Cerebellar nuclear complex (tissue), 1 donor: ENCODE measurements at places on chromosomes 6 and 20.

DNA sequence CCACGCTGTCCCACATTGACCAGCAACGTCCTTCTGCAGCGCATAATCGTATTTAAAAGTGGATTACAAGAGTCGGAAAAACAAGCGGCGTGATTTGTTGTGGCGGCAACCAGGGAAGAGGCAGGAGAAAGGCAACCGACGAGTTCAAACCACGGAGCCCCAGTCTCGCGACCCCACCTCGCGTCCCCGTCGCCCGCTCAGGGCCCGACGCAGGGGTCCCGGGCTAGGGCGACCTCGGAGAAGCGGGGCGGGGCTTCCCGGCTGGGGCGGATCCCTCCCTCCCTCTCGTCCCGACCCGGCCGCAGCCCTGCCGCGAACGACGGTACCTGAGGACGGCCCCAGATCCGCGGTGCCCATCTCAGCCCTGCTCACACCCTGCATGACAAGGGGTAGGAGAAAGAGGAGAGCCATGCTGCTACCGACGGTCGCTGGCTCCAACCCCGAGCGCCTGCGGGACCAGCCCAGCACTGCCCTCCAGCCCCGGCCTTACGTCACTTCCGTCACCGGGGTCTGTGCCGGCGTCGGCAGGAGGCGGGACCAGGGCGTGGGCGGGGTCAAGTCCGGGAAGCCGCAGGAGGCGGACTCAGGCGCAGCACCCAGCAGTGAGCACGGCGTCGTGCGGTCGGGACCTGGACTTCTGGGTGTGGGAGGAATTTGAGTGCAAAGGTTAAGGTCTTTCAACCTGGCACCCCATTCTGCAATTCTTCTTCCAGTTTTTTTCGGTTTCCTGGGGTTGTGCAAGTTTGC lies at the start of gene IFNGR1:
Gene IFNGR1 (minus strand): TSS at position 469 of the 747 bp plus-strand sequence. CDS start 58 bp downstream, at position 411.
- peak; percentile 62 for DNase-seq

DNA sequence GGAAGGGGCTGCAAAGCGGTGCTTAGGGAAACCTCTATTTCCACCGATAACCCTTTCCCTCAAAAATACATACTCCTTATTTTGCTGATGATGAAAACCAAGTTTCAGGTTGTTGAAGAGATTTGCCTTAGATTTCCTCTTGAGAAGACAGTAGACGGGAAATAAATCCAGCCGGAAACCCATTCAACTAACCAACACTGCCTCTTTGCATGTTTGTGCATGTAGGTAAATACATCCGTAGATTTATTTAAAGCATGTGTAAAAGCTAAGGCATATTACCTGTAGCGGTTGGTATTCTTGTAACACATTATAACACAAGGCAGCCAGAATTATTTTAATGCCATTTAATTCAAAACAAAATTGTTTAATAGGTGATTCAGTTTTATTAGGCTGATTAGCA lies 136.3 kb upstream of the SLC22A23 start:
- no peak for DNase-seq

GRCh38 chr20:1823450-1823844 lies 71.8 kb upstream of the SIRPA start:
- no peak for DNase-seq

DNA sequence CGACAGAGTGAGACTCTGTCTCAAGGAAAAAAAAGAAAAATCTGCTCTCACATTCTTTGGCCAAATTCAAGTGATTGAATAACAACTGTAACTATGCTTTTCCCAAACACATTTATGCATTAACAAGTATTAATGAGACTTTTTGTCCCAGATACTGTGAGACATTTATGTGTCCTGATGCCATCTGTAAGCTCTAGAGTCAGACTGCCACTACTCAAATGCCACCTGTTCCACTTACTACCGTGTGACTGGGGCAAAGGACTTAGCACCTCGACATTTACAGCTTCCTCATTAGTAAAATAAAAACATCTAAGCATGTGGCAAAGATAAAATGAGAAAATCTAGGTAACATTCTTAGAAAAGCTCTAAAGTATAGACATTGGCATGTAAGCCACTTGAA lies 178.1 kb upstream of the MARCKS start:
- no peak for DNase-seq

DNA sequence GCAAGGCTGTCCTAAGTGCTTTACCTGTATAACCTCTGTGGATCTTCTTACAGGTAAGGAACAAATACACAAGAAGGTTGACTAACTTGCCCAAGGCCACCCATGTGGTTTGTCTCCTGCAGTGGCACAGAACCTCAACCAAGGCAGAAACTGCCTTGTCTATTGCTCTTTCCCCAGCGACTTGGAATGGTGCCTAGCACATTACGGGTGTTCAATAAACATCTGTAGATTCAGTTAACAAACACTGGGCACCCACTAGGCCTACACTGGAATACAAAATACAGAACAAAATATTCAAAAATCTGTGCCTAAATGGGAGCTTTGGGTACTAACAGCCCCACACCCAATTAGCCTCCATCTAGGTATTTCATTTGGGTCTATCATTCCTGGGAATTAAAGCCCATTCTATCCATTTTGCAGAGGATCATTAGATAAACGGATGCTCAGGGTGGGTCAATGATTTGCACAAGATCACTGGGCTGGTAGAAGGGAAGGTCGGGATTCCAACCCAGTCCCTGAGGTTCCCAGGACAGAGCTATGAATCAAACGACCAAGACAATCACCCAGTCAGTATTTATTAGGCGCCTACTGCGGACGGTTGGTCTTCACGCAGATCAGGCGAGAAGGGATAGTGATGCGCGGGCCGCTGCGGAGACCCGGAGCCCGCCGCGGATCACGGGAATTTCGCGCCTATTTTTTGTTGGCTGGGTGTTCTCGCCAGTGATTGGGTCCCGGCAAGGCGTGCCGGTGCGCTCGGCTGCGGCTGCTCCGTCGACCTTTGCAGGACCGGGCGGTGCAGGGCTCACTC lies at the start of gene STK35:
Gene STK35 (plus strand): TSS at position 771 of the 808 bp plus-strand sequence. CDS start 55 bp downstream, outside the sequence.
- DNase-seq, result no peak

GRCh38 chr6:219019-219570 lies 73.2 kb upstream of the DUSP22 start:
- DNase-seq, result no peak

DNA sequence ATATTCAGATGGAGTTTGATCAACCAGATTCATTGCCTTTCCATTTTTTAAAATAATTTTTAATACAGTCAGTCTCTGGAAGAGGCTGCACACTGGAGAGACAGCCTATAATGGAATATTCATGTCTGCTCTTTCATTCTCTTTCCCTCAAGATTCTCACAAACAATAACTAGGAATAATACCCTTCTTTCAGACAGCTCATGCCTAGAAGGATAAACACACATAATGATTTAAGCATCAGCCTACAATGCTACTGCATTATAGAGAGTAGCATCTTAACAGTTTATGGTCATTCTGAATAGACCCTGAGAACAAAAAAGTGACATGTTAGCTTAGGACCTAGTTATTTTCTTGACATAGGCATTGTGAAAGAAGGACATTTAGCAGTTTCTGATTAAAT lies 1692.3 kb downstream of the GRIK2 start:
- no peak for DNase-seq

GRCh38 chr20:24779131-24779530 lies 169.9 kb upstream of the CST7 start:
- DNase-seq, result no peak

GRCh38 chr20:57632286-57632685 lies 12.1 kb upstream of the ZBP1 start:
- DNase-seq, result no peak

- no peak for DNase-seq
Measured at GRCh38 chr20:12016291-12016690, 98.6 kb downstream of the BTBD3 start.

DNA sequence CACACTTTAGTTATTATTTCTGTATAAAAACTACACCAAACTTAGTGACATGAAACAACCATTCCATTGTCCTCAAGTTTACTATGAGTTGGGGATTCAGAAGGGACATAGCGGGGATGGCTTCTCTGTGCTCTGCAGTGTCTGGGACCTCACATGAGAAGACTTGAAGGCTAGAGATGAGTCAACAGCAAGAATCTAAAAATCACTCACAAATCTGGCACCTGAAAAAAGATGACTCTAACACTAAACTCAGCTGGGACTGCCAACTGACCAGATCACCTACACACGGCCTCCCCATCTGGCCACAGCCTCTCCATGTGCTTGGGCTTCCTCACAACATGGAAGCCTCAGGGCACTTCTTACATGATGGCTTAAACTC lies 63.0 kb upstream of the EYA2 start:
- DNase-seq, result no peak

DNA sequence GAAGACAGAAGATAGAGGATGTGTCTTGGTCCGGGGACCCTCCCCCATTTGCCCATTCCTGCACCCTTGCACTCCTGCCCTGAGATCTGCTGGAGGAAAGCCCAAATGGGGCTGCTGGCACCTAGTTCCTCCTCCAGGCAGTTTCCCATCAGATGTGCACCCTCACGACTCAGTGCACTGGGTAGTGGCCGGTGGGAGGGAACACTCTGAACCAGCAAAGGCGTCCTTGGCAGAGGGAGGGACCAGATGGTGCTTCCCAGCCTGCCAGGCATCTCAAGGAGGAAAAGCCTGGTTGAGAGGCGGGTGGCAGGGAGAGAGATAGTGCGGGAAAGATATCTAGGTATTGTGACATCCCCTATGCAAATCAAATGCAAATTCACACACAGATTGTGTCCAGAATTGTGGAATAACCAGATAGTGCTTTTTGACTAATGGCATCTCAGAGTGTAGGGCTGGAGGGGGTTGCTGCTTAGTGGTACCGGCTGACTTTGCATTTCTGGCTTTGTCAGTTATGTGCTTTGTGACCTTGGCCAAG lies 19.5 kb downstream of the TMEM151B start:
- peak; percentile 84 for DNase-seq

DNA sequence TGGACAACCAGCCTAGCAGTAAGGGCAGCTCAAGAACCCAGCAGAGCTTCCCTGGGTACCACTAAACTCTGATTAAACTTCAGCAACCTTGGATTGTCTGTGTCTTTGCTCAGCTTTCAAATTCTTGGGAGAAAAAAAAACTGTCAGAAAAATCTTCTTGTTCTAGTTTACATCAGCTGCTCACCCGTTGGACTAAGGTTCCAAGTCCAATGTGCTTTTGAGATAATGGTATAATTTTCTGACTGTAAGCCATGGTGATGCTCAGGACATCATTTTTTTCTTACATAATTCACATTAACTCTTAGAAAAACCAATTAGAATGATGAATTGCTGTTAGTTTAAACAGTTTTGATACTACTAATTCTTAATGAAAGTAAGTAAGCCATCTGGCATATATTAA lies 145.8 kb downstream of the COL9A1 start:
- no peak for DNase-seq

- DNase-seq, result no peak
Measured at GRCh38 chr6:29641430-29642148, 8.6 kb upstream of the GABBR1 start.

GRCh38 chr6:118306392-118307238 lies 241.5 kb upstream of the PLN start:
- DNase-seq, result no peak

DNA sequence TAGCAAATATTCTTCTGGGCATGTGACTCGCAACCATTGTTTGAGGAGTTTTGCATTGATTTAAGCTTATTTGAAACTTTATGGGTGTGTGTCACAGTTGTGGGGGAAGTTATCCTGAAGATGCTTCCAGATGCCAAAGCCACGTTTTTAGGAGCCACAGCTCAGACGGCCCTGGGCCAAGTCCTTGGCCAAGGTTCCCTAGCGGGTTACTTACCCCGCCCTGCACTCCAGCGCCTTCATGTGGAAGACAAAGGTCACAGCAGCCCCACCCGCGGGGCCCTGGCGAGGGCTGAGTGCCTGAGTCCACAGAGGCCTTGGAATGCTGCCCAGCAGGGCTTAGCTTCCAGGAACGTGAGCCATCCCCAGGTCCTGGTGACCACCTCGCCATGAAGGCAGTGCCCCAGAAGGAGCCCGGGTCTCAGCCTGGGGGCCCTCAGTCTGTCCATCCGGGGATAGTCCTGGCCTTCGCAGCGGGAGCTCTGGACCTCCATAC lies 308.3 kb downstream of the CDH4 start:
- DNase-seq, result no peak

DNA sequence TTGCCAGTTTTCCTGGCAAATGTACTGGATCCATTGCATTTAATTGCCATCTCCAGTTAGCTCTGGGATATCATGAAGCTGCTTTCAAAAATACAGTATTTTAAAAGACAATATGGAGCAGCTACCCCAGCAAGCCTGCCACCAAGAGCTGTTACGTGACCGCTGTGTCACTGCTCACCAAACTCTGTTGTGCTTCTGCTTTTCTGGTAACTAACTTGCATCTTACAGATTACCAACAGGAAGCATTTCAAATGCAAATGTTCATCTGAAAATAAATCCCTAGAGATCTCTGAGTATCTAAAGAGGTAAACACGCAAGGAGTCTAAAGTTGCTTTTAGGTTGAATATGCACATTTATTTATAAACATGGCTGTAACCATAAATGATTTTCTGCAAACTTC lies 1008.3 kb downstream of the KIF16B start:
- no peak for DNase-seq

GRCh38 chr6:50635429-50635828 lies 77.9 kb upstream of the TFAP2D start:
- no peak for DNase-seq

GRCh38 chr20:51359947-51360346 lies 182.6 kb downstream of the NFATC2 start:
- DNase-seq, result no peak

GRCh38 chr20:60300374-60300773 lies 342.2 kb downstream of the CDH26 start:
- DNase-seq, result no peak

DNA sequence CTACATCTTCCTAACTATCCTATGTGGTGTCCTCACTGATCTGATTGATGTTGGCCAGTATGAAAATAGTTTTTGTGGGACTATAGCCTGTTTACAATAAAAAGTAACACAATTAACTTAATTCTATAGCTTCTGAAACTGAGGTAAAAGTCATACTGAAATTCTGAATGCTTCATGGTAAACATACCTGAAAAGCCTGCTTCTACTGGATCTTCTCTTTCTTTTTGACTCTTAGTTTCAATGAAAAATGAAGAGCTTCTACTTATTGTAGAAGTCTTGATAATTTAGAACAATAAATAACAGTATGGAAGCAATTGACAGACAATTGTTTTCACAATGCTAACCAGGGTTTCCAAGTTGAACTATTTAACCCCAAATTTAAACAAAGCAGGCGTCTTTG lies 383.9 kb upstream of the MMS22L start:
- DNase-seq, result no peak

DNA sequence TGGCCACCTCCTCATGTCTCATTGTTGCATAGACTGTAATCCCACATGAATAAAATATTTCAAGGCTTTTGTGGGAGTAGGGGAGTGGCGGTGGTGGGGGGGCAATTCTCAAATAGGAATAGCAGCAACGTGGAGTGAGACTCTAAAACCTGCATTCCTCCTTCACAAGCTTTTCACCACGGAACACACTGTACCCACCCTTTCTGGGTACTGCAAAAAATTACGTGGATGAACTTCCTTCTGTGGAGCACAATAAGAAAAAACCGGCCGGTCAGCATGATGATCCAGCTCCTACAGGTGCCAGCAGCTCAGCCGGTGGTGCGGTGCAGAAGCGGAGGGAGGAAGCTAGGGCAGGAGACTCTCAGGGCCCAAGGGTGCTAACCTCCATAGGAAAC lies 930 bp upstream of the RRAGD start:
- DNase-seq, result no peak

GRCh38 chr6:156029286-156029985 lies 573.8 kb upstream of the NOX3 start:
- no peak for DNase-seq

- no peak for DNase-seq
Measured at GRCh38 chr20:46770330-46771194, 61.1 kb downstream of the SLC2A10 start.

- DNase-seq, result no peak
Measured at GRCh38 chr6:3701631-3702030, 49.9 kb downstream of the PXDC1 start.

- DNase-seq, result no peak
Measured at GRCh38 chr6:133951227-133951626, 1.8 kb upstream of the TBPL1 start.
